Stimulated activated CD4-positive, alpha-beta T cell treated with anti-CD3 and anti-CD28 coated beads, Interleukin-12 subunit alpha, Interleukin-12 subunit beta, amount 100 ng/mL, for 24 hours (primary cell): ENCODE measurements at places on chromosomes 12 and 14.

GRCh38 chr12:131287938-131288764 lies 334.4 kb downstream of the ADGRD1 start:
- DNase-seq, result no peak

GRCh38 chr14:50093496-50093895 lies 22.9 kb downstream of the VCPKMT start:
- no peak for DNase-seq

GRCh38 chr12:43696154-43696553 lies 62.4 kb downstream of the PUS7L start:
- DNase-seq, result no peak

- no peak for DNase-seq
These were observed 52.9 kb downstream of the EID3 start for GRCh38 chr12:104356231-104357115.

DNA sequence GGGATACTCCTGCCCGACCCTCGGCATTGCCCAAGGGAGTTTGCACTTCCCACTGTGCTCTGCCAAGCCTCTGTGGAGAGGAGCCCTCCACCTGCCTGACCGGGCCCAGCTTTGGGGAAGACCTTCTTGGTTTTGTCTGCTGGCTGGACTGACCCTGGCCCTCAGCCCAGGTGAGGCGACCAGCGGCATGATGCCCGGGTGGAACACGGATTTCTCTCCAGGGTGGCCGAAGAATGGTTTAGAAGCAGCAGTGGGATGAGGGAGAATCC lies 15.6 kb downstream of the ZBTB42 start:
- DNase-seq, result no peak

GRCh38 chr14:85438481-85438942 lies 91.4 kb upstream of the FLRT2 start:
- no peak for DNase-seq

- no peak for DNase-seq
These were observed 17.6 kb upstream of the TBC1D30 start for GRCh38 chr12:64806593-64807460.

DNA sequence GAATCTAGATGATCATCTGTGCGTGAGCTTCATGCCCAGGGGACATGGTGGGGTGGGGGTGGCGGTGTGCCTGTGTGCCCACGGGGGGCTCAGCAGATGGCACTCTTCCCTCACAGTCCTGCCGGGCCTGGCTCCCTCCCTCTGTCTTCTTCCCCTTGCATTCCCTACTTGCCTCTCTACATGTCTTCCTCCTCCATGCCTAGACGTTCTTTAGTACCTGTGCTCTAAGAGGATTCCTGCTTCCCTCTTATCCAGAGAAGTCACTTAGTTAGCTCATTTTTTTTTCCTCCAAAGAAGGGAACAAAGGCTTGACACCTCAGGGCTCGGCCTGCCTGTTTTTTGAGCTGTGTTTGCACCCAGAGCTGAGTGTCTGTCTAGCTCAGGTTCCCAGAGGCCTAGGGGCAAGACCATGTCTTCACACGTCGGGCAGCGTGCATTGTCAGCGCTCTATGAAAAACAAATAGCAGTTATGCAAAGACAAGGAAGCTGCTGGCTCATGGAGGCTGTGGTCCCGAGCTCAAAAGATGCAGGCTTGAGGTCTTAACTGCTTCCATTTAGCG lies 48.8 kb downstream of the NINJ2 start:
- DNase-seq, result no peak

- DNase-seq, result no peak
These were observed 18.5 kb downstream of the BDKRB1 start for GRCh38 chr14:96274543-96274942.

GRCh38 chr14:33911046-33911445 lies 39.8 kb downstream of the EGLN3 start:
- no peak for DNase-seq
